Bronchus fibroblast of lung (primary cell): ENCODE measurements at places on chromosomes 7 and 10. TPM values are rescaled to one million over a fixed set of nuclear protein-coding genes. Genes with fewer than 3 reads are reported as not detected.

SYT15 gene
- total RNA-seq: 0.59 TPM in 1 of 2 replicates, not detected in the other

CDC14C gene
- total RNA-seq: not detected in 2 replicates

BHLHA15 gene
- 0.34 and 0.59 TPM in 2 replicates for total RNA-seq

C7orf33 gene
- total RNA-seq: not detected in 2 replicates

GHITM gene
- 165 and 175 TPM in 2 replicates for total RNA-seq

EPHA1 gene
- total RNA-seq: 0.15 and 0.17 TPM in 2 replicates

ANXA8L1 gene
- not detected in 2 replicates for total RNA-seq

SLC16A9 gene
- 1.3 and 2.0 TPM in 2 replicates for total RNA-seq

GIMAP2 gene
- 0.15 and 0.34 TPM in 2 replicates for total RNA-seq

ACHE gene
- 0.34 TPM in 1 of 2 replicates, not detected in the other for total RNA-seq

SEMA3E gene
- total RNA-seq: 0.45 and 0.50 TPM in 2 replicates

TWIST1 gene
- 29.6 and 33.9 TPM in 2 replicates for total RNA-seq

EPO gene
- not detected in 2 replicates for total RNA-seq

GIMAP4 gene
- total RNA-seq: not detected in 2 replicates

ASZ1 gene
- total RNA-seq: not detected in 2 replicates

CTNNA3 gene
- total RNA-seq: not detected in 2 replicates

P4HA1 gene
- 37.2 and 45.9 TPM in 2 replicates for total RNA-seq

PAX4 gene
- total RNA-seq: not detected in 2 replicates

ADAM22 gene
- total RNA-seq: 0.30 and 0.67 TPM in 2 replicates

TAS2R4 gene
- total RNA-seq: under 0.01 TPM in 1 of 2 replicates, not detected in the other

ANKRD61 gene
- total RNA-seq: 0.15 TPM in 1 of 2 replicates, not detected in the other

CHST3 gene
- 15.2 and 17.1 TPM in 2 replicates for total RNA-seq

FAM185A gene
- total RNA-seq: 5.5 and 6.2 TPM in 2 replicates

AZGP1 gene
- under 0.01 TPM in 1 of 2 replicates, not detected in the other for total RNA-seq

PTPRN2 gene
- total RNA-seq: 0.50 and 0.74 TPM in 2 replicates

RSBN1L gene
- total RNA-seq: 8.6 and 10.9 TPM in 2 replicates

FBXL13 gene
- 0.30 and 0.34 TPM in 2 replicates for total RNA-seq

MET gene
- 19.9 and 20.0 TPM in 2 replicates for total RNA-seq

NPTX2 gene
- 0.45 and 0.50 TPM in 2 replicates for total RNA-seq

ANK3 gene
- 0.50 and 1.3 TPM in 2 replicates for total RNA-seq

UPK3B gene
- not detected in 2 replicates for total RNA-seq

GNAT3 gene
- not detected in 2 replicates for total RNA-seq

SPDYE6 gene
- total RNA-seq: not detected in 2 replicates

UCN3 gene
- total RNA-seq: not detected in 2 replicates

PURB gene
- 4.5 and 6.4 TPM in 2 replicates for total RNA-seq

NME8 gene
- not detected in 2 replicates for total RNA-seq

TAS2R40 gene
- not detected in 2 replicates for total RNA-seq

PALD1 gene
- total RNA-seq: 1.3 and 1.5 TPM in 2 replicates

HSPA12A gene
- total RNA-seq: 4.0 and 4.7 TPM in 2 replicates

ITGA8 gene
- under 0.01 TPM in 1 of 2 replicates, not detected in the other for total RNA-seq

BTBD16 gene
- not detected in 2 replicates for total RNA-seq

ADRB1 gene
- total RNA-seq: under 0.01 and 0.17 TPM in 2 replicates

LRGUK gene
- under 0.01 TPM in 1 of 2 replicates, not detected in the other for total RNA-seq

ARPC1B gene
- total RNA-seq: 288 and 293 TPM in 2 replicates

GSTO1 gene
- 293 and 302 TPM in 2 replicates for total RNA-seq
